Left colon (tissue), 2 donors: ENCODE measurements at places on chromosomes 3 and 15.

- DNase-seq, result no peak
Observed at GRCh38 chr3:169362301-169362700, 301.2 kb downstream of the MECOM start.

DNA sequence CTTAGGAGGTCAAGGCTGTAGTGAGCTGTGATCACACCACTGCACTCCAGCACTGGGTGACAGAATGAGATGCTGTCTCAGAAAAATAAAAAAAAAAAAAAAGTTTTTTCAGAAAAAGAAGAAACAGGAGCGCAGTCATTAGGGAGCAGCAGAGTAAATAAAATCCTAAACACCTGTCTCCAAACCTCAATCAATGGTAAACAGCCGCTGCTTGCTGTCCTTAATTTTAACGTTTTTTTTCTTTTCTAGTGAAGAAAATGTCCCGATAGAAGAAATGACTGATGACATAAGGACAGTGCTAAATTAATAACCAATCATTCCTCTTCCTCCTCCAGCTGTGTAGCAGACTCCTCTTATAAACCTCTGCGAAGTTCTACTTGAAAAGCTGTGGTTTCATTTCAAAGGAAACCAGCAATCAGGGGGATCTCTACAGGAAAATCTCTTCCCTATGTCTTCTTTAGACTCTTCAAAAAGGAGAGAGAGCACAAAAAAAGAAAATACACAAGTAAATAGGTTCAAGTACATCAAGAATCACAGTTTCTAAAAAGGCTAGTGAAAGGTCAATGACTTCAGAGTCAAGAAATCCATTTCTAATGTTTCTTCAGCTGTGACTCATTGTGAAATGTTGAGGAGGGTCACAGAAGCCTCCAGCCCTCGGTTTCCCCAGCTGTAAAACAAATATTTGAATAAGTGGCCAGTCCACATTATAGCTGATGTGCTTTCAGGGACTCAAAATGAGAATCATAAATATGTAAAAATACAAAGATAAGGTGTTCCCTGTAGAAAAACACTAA, 127.6 kb downstream of the TMCO5A start:
- no peak for DNase-seq

DNA sequence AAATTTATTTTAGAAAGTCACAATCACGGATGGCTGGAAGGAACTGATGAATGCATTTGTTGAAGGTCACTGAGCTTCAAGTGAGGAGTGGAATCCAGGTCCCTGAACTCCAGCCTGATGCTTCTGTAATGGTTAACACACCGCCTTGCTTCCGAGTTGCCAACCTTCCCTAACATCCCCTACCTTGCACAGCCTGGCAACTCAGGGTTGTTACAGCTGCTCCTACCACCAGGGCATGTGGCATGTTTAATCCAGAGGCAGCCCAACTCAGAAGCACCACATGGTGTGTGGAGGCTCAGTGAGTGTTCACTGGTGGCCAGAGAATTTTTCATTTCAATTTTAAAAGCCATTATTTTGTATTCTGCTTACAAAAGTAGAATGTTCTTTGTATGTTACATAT, 4.9 kb downstream of the TM2D3 start:
- no peak for DNase-seq

GRCh38 chr3:136893848-136894443, 31.9 kb downstream of the NCK1 start:
- no peak for DNase-seq

GRCh38 chr3:101840066-101840465, 9.2 kb upstream of the NFKBIZ start:
- no peak for DNase-seq

DNA sequence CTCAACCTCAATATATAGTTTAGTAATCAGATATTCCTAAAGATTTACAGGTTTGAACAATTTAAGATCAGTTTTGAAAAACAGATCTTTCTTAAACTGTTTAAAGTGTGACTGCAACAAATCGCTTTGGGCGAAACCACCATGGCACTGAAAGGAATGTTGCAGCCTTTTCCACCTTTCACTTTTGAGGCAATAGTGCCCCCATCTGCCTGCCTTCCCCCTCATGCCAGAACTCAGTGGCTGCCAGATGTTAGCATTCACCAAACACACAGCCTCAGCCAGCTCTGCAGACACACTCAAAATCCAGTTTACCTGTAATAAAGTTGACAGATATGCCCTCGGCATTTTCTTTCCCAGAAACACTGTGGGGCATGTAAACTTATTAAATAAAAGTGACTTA, 3.3 kb downstream of the LYSMD4 start:
- DNase-seq, result no peak

GRCh38 chr3:197758512-197758911, 8.8 kb downstream of the FYTTD1 start:
- DNase-seq, result no peak

GRCh38 chr15:43975770-43976169, 149.0 kb downstream of the WDR76 start:
- no peak for DNase-seq

DNA sequence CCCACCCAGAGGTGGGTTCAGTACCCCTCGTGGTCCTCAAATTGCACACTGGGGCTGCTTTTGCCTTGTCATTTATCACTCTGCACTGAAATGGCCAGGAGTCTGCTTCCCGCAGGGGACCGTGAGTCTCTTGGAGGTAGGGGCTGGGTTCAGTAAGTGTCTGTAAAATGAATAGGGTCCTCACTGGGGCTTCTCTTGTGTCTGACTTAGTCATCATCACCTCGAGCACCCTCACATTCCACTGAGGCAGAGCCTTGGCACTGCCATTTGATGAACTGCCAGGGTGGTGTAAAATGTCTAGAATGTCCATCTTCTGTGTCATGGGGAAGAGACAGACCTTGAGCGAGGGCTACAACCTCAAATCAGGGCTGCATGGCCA, 61.0 kb upstream of the RYK start:
- DNase-seq, result no peak

DNA sequence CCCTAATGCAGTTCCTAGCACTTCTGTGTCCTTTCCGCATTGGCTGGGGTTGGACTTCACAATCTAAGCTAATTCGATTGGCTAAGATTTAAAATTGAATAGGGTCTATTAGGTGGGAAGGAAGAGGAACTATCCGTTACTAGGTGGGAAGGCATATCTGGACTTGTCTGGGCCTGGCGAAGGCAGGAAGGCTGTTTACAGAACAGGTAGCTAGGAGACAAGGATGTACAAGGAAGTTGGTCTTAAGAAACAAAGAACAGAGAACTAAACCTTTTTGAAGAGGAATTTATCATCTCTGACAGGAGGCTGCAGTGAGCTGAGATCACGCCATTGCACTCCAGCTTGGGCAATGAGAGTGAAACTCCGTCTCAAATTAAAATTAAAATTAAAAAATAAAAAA, 17.3 kb upstream of the ATG7 start:
- no peak for DNase-seq

DNA sequence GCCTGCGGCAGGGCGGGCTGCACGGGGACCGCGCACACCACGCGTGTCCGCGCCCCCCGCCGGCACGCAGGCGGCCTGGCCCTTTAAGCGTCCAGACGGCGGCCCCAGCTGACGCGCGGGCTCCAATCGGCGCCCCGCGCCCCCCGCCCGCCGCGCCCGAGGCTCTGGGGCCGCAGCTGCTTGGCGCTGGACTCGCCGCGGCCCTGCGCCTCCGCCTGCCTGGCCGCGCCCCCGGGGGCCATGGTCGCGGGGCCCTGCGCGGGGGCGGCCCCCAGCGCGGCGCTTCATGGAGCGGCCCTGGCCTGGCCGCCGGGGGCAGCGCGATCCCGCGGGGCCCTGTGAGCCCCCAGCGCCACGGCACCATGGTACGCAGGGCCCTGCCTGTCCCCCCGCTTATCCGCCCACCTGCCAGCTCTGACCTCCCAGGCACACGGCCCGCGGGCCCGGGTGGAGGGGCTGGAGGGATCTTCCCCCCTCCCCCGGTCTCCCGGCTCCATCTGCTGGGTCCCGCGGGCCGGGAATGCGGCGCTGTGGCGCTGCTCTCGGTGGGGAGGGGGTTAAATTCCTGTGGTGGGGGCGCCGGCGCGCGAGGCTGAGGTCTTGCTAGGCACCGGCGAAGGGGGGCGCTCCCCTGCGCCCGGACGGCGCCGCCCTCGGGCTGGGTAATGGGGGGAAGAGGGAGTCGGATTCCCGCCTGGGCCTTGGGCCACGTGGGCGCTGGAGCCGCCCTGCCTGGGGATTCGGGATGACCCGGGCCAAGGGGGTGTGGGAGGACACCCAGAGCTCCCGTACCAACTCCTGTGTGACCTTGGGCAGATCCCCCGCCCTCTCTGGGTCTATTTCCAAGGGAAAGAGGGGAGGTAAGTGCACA, 1.1 kb downstream of the ZBTB47 start:
- DNase-seq, result peak; percentile 45

DNA sequence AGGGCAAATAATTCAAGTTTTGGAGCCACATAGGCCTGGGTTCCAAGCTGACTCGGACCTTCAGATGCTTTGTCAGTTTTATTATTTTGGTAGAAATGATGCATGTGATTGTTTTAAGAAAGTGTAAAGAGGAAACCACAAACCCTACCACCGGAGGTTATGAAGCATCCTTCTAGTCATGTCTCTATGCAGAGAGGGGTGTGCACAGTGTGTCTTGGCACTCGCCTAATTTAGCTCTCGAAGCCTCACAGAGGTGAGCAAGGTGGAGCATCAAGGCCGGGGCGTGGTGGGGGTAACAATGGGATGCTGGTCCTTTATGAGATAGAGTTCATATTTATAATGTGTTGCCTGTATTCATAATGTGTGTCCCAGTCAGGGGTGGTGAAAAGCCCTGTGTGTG, 63.7 kb upstream of the SMAD6 start:
- DNase-seq, result no peak

DNA sequence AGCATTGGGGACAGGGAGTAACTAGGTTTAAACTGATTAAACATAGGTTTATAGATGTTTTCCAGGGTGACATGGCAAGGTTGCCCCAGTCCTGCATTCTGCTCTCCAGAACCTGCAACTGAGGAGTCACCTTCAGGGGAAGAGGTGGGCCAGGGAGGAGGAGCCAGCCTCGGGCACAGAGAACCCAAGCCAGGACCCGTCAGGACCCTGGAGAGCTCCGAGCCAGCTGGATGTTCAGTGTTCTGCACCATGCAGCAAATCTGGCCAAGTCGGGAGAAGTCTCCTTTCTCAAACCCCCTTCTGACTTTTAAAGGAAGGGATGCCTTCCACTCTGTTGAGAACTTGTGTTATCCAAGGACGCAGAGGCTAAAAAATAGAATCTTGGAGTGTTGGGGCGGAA, 62.1 kb upstream of the SLC6A11 start:
- no peak for DNase-seq
